ENCODE measurements at places on chromosomes 5 and 9.

DNA sequence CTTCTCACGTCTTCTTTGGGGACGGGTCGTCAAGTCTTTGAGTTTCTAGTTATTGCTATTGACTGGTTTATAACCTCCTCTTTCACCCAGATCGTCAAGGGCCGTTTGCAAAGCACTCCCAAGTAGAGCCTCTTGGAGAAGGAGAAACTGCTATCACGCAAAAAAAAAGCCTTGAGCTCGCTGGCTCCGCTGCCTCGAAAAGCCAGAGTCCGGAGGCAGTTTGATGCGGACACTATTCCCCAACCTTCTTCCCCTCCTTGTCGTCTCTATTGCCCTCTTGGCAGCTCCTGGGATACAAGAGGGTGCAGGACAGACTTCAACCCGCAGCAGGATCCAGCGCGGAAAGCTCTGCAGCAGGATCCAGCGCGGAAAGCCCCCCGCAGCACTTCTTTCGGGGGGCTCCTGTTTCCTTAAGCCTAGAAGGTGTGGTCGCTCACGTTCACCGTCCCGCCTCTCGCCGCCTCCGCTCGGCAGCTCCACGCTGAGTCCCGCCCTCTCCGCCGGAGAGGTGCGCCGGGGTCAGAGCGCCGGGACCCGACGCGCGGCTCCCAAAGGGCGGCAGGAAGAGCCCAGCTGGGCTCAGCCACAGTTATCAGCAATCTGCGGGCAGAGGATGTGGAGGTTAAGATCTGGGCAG is at the start of gene PCDHAC1:
TSS of gene PCDHAC1 (plus strand) at position 494 of the 637 bp plus-strand sequence. CDS start 594 bp downstream, outside the sequence.
- DNase-seq = no peak

DNA sequence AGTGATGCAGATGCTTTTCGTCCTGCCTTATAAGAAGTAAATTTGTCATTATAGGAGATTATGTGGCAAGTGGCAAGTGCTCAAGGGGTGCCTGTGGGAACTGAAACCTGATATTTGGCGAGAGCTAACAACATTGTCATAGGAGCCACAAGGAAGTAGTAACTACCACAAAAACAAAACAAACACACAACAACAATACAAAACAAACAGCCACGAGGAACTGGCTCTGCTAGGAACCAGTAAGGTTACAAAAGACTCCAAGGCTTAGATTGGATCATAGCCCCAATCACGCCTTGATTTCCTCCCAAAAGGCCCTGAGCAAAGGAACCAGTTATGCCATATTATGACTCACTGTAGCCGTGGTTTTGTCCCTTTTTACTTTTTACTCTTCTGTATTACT is 1045.2 kb downstream of the CDH12 start:
- no peak for DNase-seq

DNA sequence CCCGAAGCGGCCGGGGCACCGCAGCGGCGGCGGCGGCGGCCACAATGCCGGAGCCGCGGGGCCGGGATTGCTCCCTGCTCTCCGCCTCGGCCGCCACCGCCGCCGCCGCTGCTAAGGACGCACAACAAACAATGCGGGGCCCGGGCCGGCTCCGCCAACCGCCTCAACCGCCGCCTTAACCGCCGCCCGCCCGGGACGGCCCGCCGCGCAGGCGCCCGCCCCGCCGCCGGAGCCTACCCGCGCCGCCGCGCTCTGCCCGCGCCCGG is 254 bp downstream of the STRBP start:
- DNase-seq = no peak

DNA sequence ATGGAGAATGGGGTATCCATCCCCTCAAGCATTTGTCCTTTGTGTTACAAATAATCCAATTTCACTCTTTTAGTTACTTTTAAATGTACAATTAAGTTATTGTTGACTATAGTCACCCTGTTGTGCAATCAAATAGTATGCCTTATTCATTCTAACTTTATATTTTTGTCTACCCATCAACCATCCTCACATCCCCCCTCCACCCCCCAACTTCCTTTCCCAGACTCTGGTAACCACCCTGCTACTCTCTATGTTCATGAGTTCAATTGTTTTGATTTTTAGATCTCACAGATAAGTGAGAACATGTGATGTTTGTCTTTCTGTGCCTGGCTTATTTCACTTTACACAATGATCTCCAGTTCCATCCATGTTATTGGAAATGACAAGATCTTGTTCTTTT is 15.4 kb upstream of the RANBP17 start:
- no peak for DNase-seq

DNA sequence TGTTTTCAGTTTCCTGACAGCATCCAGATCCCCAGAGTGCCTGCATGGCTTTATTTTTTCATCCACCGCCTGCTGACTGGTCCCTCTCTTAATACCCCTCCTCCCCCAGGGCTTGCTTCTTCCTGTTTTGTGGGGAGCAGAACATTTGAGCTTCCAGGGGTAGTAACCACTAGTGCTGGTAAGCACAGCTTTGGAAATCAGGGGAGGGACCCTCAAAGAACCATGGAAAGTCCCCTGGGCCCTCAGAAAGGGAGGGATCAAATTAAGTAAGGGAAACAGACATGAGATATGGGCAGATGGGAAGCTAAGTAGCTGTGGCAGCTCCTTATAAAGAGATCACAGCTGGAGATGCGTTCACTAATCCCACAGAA is 26.8 kb downstream of the GRIA1 start:
- DNase-seq = no peak

GRCh38 chr5:171939951-171940350 is 66.5 kb downstream of the FBXW11 start:
- DNase-seq = no peak

- no peak for DNase-seq
Observed at GRCh38 chr5:83447533-83447932, 24.0 kb upstream of the VCAN start.

GRCh38 chr5:33978306-33978705 is 6.2 kb downstream of the SLC45A2 start:
- DNase-seq = no peak

GRCh38 chr5:75235711-75236110 is 967 bp downstream of the ANKRD31 start:
- DNase-seq = no peak

GRCh38 chr9:38018958-38019602 is 49.9 kb downstream of the SHB start:
- DNase-seq = no peak

DNA sequence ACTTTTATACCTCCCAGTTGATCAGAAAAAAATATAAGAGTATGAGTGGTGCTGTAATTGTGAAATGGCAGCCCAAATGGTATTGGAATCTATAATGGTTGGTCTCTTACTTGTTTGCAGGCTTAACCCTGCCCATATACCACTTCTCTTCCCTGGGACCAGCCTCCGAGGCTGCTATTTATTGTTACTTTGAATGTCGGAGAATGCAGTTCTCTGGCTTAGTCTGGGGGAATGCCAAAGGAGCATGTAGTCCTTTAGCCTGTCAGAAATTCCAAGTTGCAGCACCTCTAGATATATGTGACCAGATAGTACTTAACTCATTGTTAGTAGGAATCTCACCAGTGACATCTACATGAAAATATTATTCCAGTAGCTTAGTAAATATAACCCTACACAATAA is 47.5 kb downstream of the SLC44A1 start:
- DNase-seq = no peak

- DNase-seq = no peak
Observed at GRCh38 chr9:108271646-108272348, 584.0 kb downstream of the ACTL7B start.

DNA sequence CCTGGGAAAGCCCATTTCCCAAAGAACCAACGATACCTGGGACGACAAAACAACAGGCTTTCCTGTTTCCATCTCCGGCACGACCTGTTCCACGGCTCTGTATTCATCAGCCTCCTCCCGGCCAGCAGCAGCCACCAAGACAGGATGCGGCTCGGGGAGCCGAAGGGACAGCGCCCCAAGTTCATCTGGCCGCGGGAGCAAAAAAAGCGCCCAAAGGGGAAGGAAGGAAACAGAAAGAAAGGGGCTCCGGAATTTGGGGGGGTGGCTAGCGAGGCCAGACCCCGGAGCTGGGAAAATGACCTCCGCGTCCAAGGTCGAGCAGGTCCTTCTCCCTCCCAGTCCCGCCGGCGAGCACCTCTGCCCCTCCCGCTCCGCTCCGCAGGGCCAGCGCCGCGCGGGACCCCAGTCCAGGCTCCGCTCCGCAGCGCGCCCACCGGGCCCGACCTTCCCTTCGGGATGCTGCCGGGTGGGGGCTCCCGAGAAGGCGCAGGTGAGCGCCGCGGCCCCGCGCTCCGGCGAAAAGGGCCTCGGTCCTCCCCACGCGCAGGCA is 608 bp downstream of the ELOVL7 start:
- DNase-seq = no peak

- no peak for DNase-seq
Observed at GRCh38 chr9:115730845-115731244, 422.7 kb upstream of the PAPPA start.

- DNase-seq = no peak
Observed at GRCh38 chr5:164204338-164204946, 699.0 kb downstream of the MAT2B start.

- no peak for DNase-seq
Observed at GRCh38 chr5:93107141-93107540, 473.9 kb downstream of the NR2F1-AS1 start.

GRCh38 chr5:6452622-6453504 is 4.2 kb downstream of the UBE2QL1 start:
- DNase-seq = no peak

DNA sequence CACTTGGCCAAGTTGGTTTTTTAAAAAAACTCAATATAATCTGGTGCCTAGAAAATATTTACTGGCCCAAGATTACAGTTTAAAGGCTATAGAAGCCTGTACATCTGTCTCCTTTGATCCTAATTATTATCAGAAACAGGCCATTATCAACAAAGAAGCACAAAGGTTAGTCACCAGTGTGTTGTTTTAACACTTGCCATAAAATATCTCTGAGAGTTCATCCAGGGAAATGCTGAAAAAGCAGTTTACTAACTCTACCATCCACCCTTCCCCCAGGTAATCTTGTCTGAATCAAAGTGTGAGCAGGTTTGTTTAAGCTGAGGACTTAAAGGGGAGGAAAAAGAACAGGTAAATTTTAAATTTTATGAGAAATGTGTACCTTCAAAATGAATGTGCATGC is 13.3 kb upstream of the TRPM6 start:
- no peak for DNase-seq

DNA sequence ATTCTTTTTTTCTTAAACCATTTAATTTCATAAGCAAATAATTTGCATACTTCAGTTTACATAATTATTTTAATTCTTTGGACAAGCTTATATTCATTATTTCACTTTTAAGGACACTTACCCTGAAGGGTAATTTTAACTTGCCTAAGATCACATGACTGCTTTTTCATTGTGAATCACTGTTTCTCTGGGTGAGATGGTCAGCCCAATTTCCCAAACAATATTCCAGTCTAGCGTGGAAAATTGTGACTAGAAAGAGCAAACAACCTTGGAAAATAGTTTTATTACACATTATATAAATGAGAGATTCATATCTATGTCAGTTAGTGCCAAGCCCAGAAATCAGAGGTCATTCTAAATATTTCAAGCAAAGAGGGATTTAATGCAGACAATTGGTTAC is 21.4 kb upstream of the JAKMIP2 start:
- no peak for DNase-seq

DNA sequence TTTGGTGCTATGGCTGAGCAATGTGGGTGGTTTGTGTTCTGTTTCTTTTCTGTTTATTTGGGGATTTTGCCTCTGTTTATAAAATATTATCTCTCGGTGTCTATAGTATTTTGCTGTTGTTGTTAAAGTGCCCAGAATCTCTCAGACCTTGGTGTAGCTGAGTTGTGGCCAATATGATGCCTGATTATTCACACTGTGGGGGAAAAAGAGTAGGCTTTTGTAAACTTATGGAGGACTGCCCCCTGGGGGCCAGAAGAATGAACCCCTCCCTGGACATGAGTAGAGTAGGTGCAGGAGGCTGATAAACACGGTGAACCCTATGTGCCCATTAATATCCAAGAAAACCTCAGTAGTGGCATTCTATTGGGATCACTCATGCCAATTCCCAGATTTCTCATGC is 49.0 kb upstream of the DPYSL3 start:
- DNase-seq = no peak

DNA sequence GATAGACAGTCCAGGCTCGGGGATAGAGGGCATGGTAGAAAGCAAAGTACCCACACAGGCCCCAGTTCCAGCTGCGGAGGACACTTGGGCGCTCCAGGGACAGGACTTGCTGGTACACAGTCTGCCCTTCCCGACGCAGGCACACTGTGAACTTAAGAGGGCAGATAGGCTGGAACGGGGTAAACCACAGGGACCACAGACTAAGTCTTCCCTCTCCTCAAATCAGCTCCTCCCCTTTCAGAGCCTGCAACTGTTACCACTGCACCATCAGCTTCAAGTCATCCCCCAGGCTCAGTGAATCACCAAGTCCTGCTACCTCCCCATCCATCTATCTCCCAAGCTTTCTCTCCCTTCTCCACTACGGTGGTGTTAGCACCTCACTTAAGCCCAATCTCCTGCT is 7.3 kb downstream of the GBA2 start:
- no peak for DNase-seq

DNA sequence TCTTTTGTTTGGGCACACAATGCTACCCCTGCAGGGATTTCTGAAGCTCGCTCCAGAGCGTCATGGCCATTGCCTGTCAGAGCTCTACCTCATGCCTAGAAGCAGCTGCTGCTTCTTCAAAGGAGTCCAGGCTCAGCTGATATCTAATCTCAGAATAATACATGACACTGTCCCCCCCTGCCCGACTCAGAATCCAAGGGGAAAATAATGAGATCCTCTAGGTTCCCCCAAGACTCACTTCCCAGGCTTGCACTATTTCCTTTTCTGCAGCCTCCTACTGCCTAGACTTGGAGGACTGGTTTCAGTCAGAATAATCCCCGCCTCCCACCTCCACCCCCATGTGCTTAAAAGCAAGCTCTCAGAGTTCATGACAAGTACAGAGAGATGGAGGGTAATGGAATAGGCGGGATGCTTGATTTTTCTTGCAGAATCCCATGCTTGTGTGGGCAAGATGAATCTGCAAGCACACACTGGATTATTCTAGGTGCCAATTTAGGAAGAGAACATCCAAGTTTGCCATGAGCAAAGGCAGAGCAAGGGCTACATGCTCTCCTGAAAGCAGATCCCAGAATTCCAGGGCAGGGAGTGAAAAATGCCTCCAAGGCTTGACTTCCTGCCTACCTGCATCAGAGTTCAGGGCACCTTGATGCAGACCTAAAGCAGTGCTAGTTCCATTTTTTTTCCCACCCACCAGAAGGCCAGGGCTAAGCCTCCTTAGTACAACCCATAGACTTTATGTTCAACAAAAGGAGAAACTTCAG is 97.4 kb upstream of the IFNK start:
- no peak for DNase-seq

DNA sequence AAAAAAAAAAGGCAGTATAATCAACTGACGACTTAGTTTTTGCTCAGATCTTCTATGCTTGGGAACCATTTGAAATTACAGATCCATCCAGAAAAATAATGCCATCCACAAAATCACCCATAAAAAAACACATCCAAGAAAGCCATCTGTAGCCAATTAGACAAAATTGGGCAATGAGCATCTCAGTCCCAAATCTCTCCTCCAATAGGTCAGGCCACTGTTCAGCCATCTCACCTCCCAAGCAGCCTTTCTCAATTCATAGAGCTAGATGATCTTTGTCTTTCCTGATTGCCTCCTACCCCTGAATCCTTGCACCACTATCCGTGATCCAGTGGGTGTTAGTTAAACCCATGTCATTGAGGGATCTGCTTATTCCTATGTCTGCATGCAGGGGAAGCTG is 139.6 kb downstream of the SCAMP1 start:
- no peak for DNase-seq

Measured in GM12891 (cell line).